ENCODE measurements at places on chromosomes 5 and 9. TPM values are rescaled to one million over a fixed set of nuclear protein-coding genes. Genes with fewer than 3 reads are reported as not detected.

The OSMR gene
- 86.6 TPM for total RNA-seq

The SCAMP1 gene
- total RNA-seq, result 49.4 TPM

The EGFLAM gene
- 4.7 TPM for total RNA-seq

The FBLL1 gene
- total RNA-seq, result 0.74 TPM

The BTNL3 gene
- total RNA-seq, result not detected

The PFDN1 gene
- total RNA-seq, result 32.0 TPM

The CCDC180 gene
- total RNA-seq, result 1.7 TPM
